ENCODE measurements at places on chromosomes 16 and 17. TPM values are rescaled to one million over a fixed set of nuclear protein-coding genes. Genes with fewer than 3 reads are reported as not detected.

The KRTAP4-4 gene
- total RNA-seq = not detected

The EVPLL gene
- total RNA-seq = not detected

The SMIM22 gene
- not detected for total RNA-seq

The CMTM2 gene
- not detected for total RNA-seq

The SLC5A11 gene
- total RNA-seq = not detected

The AHSP gene
- not detected for total RNA-seq

The HEXIM2 gene
- 3.1 TPM for total RNA-seq

The ZNF778 gene
- total RNA-seq = 12.8 TPM

The CCL4 gene
- total RNA-seq = not detected

The ASB16 gene
- not detected for total RNA-seq

The KRT14 gene
- total RNA-seq = not detected

The ITGAL gene
- not detected for total RNA-seq

The BCAR1 gene
- total RNA-seq = 266 TPM

The CES3 gene
- not detected for total RNA-seq

The SPATA32 gene
- total RNA-seq = not detected

The CDRT4 gene
- 4.9 TPM for total RNA-seq

The SMIM5 gene
- not detected for total RNA-seq

The EPN3 gene
- 0.13 TPM for total RNA-seq

The ACLY gene
- total RNA-seq = 309 TPM

All from thoracic aorta endothelial cell (primary cell).